Activated T-helper 2 cell treated with anti-CD3 and anti-CD28 coated beads, Interferon-gamma antibody, Interleukin-2, Interleukin-4, amounts not matched to agents 10 μg/mL and 5 μg/mL and 100 μg/mL, durations not matched to agents 14 hours and 24 hours and 36 hours (primary cell): ENCODE measurements at places on chromosomes 6 and 20.

DNA sequence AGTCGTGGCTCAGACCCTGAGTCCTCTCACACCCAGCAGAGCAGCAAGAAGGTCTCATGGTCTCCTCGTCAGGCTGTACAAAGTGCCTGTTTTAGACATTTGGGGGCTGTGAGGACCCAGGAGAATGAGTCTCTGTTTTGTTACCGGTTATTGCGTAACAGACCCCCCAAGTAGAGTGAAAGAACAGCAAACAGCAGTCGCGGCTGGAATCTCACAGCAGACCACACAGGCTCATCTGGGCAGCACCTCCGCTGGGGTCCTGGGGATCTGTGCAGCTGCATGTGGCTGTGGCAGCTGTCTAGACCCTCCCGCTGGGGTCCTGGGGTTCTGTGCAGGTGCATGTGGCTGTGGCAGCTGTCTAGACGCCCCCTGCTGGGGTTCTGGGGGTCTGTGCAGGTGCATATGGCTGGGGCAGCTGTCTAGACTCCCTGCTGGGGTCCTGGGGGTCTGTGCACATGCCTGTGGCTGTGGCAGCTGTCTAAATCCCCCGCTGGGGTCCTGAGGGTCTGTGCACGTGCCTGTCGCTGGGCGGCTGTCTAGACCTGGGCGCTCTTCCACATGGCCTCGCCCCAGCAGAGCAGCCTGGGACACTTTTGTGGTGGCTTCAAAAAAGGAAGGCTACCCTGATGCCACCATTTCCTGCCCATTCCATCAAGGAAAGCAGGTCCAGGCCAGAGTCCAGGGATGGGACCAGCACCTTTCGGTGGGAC, 24.7 kb downstream of the ENTPD6 start:
- no peak for DNase-seq

DNA sequence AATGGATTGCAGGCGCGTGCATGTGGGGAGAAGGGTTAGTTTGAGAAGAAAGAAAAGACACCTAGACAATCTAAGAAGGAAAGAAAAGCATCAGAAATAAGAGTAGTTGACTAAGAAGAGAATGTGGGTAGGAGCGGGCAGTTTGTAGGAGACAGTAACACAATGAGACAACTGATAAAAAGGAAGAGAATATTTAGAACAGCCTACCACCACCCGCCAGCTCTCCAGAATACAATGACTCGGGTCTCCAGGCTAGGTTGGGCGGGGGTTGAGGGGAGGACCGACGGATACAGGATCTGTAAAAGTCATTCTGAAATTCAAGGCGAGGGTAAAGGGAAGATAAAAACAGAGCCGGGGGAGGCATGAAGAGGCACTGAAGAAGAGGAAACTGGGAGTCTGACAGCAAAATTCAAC, 712 bp downstream of the ABHD16A start:
- no peak for DNase-seq

- no peak for DNase-seq
These were observed 898.2 kb downstream of the KIF16B start for GRCh38 chr20:15675061-15675514.

- DNase-seq = no peak
These were observed 382.6 kb downstream of the SMOC2 start for GRCh38 chr6:168823397-168824212.

GRCh38 chr20:17225851-17226409, 910 bp upstream of the PCSK2 start:
- no peak for DNase-seq

GRCh38 chr6:53982366-53983050, 128.7 kb upstream of the MLIP start:
- no peak for DNase-seq

GRCh38 chr20:8535403-8536261, 403.6 kb downstream of the PLCB1 start:
- DNase-seq = no peak

DNA sequence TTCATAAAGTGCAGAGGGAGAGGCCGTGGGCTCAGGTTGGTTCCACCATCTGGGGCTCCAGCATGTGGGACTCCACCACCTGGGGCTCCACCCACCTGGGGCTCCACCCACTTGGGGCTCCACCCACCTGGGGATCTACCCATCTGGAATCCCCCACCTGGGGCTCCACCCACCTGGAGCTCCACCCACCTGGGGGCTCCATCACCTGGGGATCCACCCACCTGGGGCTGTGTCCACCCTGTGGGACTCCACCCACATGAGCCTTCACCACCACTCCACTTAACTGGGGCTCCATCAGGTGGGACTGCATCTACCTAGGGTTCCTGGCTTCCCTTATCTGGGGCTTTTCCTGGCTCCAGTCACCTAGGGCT, 226.0 kb upstream of the CDYL start:
- DNase-seq = no peak

GRCh38 chr6:145823328-145823944, 8.8 kb upstream of the FBXO30 start:
- DNase-seq = no peak

DNA sequence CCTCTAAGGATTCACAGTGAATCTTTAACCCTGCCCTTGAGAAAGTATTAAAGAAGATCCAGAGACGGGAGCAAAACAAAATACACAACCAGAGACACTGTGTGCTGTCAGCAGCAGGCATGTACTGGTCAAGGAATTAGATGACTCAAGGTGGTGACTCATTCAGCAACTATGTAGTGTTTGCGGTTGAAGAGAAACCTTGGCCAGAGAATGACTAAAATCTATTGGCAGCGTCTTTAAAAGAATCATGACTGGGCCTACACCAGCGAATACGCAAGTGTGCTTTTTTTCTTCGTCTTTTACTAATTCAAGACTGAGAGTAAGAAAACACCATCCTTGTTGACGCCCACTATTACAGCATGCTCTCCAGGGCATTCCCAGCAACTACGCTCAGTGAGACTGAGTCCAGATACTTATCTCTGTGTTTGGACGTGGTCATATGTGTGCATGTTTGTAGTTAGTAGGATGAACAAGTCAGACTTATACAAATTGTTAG, 72.4 kb upstream of the BACH2 start:
- peak; percentile 29 for DNase-seq

- DNase-seq = no peak
These were observed 758.8 kb downstream of the EYS start for GRCh38 chr6:64948261-64948660.

- DNase-seq = no peak
These were observed 265.3 kb upstream of the BMP2 start for GRCh38 chr20:6502219-6502618.

DNA sequence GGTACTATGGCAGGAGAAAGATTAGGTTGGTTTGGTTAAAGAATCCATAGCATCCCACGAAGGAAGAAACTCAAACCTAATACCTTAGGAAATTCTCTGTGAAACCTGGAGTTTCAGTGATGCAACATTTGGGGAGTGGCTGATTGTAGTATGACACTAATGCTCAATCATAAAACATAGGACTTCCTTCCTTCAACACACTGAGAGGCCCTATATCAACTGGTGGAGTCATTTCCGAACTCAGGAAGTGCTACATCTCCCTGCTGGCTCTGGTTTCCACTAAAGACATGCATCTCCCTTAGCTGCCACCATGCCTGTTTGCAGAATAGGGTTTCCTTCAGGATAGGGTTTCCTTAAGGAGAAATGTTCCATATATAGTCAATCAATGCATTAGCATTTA, 5.2 kb upstream of the MANEA start:
- DNase-seq = no peak

GRCh38 chr6:81790034-81790433, 37.6 kb upstream of the TENT5A start:
- no peak for DNase-seq

- DNase-seq = no peak
These were observed 55.5 kb upstream of the MYO6 start for GRCh38 chr6:75693534-75693933.

- DNase-seq = no peak
These were observed 16.5 kb upstream of the LIN28B start for GRCh38 chr6:104940238-104940892.
